ENCODE measurements at places on chromosomes 13 and 19.

DNA sequence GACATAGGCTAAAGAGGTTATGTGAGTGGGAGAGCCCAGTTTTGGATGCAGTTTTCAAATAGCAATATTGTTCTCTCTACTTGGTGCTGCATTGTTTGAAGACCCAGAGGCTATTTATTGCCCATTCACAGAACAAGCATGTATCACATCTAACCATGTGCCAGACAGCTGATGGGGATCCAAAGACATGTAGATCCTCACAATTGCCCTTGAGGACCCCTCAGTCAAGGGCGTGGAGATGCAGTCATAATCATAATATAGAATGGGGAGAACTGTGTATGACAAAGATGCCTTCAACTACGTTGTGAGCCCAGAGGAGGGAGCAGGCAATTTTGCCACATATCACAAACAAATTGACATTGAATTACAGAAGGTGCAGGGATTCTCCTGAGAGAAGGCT, 70.5 kb downstream of the NHLRC3 start:
- DNase-seq = no peak

- no peak for DNase-seq
Observed at GRCh38 chr13:23928985-23929384, 31.7 kb upstream of the C1QTNF9B start.

- DNase-seq = peak; percentile 86
Observed at GRCh38 chr19:2273356-2274184, 8.4 kb downstream of the PEAK3 start.

GRCh38 chr19:55603581-55604292, 1.7 kb upstream of the ZNF865 start:
- DNase-seq = no peak

DNA sequence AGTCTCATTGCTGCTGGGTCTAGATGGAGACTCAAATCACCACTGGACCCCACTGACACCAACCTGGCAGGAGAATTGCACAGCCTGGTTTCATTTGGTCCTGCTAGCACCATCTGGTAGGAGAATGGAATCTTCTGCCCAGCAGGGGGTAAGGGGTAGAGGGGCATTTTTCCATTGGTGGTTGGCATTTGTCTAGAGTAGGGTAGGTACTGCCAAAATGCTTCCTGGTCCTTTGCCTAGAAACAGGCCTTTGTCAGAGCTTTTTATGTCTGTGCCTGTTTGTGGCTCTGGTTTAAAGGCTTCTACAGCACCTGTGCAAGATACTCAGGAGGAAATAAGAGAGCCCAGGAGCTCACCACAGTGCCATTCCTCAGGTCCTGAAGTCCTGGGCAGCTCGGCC, 121.3 kb downstream of the KCTD12 start:
- DNase-seq = no peak

GRCh38 chr13:29707876-29708543, 112.5 kb upstream of the SLC7A1 start:
- DNase-seq = no peak

GRCh38 chr13:91313103-91313502, 34.4 kb upstream of the MIR17HG start:
- no peak for DNase-seq

Measured in aorta (tissue), 5 donors.